HTR-8/SVneo (cell line): ENCODE measurements at places on chromosomes 2 and 18.

GRCh38 chr2:186309901-186310300 lies 176.2 kb upstream of the ZC3H15 start:
- no peak for DNase-seq

GRCh38 chr2:149816756-149817551 lies 229.4 kb upstream of the MMADHC start:
- no peak for DNase-seq

DNA sequence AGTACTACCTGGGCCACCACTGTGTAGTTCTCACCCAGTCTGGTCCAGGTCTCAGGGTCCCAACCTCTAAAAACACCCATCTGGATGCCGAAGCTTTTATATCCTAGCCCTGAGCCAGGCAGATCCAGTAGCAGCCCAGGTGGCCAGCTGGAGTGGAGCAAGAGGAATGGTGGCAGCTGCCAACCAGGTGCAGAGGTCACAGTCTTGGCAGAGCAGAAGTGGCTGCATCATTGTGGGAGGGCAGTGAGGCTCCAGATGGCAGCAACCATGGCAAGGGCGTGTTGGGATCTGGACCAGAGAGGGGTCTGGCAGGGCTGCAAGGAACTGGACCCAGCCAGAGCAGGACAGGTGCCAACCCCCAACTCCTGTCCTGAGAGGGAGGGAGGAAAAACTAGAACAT lies 72.2 kb upstream of the AGAP1 start:
- no peak for DNase-seq

- no peak for DNase-seq
Observed at GRCh38 chr18:7619676-7620075, 52.6 kb downstream of the PTPRM start.

GRCh38 chr2:141079231-141079630 lies 1051.6 kb downstream of the LRP1B start:
- no peak for DNase-seq

- DNase-seq, result no peak
Observed at GRCh38 chr2:201785135-201785534, 4.4 kb upstream of the ALS2 start.

DNA sequence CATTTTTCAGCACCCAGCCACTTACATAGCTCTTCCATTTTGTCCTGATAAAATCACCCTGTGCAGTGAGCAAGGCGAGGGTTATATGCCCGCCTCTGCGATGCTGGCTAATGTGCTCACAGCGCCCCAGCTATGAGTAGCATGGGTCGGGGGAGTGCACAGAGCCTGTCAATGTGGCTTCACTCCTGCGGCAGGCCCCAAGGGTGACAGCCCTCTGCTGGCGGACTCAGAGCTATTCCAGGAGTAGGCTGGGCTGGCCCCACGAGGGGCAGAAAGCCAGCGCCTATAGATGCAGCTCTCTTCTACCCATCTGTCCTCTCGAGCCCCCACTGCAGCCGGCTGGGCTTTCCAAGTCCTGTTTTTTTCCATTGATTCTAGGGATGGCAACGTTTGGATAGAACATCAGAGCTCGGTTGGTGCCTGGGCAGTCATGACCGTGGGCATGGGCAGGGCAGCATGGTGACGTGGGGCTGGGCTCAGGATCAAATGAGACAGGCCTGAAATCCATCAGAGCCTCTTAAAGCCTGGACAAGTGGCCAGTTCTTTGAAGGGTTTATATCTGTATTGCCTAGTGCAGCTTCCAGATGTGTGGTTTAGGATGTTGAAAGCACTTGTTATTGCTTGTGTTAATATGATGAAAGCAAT lies 134.7 kb downstream of the MCFD2 start:
- DNase-seq, result no peak

DNA sequence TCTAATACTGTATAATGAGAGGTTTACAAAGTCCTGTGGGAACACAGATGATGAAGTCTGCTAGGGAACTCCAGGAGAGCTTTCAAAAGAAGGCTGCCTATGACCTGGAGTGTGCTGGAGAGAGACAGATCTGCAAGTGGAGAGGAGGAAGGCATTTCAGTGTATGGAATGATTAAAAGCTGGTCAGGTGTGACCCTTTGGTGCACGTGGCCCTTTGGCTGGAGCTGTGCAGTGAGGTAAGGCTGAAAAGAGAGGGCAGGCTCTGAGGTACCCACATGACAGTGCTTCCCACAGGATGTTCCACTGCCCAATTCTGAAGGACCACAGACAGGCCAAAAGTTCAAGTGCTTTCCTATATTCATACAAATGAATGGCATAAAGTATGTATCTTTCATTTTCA lies 157.1 kb downstream of the DYM start:
- DNase-seq, result no peak

DNA sequence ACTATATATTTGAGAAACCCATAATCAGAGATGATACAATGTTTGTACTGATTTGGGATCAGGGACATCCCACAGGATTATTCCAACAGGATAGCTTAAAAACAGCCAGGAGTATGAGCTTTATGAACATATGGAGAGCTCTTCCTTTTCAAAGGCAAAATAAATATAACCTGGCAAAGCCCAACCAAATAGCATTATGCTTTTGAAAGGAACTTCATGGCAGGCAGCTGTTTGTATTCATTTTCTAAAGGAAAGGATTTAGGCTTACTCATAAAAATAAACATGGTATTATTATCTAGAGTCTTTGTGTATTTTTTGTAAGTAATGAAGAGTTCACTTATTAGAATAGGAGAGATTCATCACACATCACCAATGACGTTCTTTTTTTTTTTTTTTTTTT lies 44.4 kb downstream of the CCDC195 start:
- no peak for DNase-seq

GRCh38 chr2:1324884-1325283 lies 88.4 kb upstream of the TPO start:
- no peak for DNase-seq

DNA sequence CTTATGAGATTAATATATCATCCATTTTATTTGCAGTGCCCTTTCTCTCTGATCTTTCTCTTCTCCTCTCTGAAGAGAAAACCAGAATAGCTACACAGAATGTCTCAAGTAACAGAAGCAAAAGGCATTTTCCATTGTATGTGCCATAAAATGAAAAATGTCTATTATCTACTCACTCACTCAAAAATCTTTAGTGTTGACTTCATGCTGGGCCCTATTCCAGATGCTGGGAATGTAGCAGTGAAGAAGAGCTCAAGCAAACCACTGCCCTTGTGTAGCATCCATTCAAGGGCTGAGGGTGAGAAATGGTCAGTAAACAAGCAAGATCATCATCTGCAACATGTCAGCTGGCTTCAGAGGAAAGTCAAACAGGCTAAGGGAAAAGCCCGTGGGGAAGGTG lies 427.7 kb downstream of the METTL4 start:
- no peak for DNase-seq

- no peak for DNase-seq
Observed at GRCh38 chr2:46872902-46873603, 42.6 kb downstream of the MCFD2 start.

DNA sequence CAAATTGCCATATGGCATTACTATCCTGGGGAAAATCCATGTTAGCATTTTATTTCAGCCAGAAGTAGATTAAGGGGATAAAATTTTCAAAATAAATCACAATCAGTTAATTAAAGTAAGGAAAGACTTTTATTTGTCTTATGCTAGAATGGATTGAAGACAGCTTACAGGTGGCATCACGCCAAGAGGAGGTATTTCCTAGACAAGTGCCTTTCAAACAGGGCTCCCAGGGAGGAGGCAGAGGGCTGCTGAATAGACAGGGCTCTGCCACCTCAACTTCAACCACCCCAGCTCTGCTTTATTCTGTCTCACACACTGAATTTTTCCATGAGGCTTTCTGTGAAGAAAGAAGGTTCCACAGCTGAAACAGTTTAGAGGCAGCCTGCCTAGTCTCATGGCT lies 12.2 kb downstream of the CCDC68 start:
- no peak for DNase-seq

DNA sequence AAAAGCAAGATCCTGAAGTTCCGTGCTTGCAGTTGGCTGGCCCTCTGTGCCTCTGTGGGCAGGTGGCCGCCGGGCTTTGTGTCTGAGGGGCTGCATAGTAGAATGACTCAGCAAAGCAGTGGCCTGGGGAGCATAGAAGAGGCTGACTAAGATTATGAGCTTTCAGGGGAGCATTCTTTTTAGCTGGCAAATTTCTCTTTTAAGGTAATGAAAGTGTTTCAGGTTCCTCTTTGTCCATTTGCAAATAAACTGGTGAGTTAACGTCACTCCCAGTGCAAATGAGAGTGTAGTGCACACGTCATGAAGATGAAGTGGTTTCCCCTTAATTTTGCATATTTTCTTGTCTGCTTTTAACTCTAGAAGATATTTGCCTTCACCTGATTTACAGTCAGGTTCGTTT lies 98.6 kb downstream of the BCL2L11 start:
- no peak for DNase-seq

DNA sequence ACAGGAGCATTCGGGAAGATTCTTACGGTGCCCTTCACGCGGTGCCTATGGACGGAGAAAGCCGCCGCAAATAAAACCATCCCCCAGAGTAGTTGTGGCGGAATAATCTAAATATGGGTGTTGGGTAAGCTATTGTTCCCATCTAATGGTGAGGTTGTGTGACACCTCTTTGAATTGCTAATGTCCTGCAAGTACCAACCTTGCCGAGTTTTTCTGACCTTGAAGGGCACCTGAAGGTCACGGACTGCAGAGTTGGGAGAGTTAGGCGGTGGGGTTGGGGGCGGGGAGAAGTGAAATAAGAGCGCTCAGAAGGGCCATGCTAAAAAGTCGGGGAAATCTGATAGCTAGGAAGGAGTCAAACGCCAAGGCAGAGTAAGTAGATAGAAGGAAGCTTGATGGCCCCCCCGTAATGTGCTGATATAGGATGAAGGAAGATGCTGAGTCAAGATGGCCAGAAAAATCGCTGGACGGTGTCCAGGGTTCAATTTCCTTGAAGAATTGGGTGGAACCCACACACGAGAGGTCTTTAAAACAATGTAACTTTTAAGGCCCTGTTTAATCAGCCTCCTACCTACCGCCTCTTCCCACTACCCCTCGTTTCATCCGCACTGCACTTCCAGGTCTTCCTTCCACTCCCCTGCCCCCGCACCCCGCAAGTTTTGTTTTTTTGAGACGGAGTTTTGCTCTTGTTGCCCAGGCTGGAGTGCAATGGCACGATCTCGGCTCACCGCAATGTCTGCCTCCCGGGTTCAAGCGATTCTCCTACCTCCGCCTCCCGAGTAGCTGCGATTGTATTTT lies 600 bp downstream of the KATNAL2 start:
- DNase-seq, result peak; percentile 22

- no peak for DNase-seq
Observed at GRCh38 chr18:77337604-77338003, 88.0 kb downstream of the GALR1 start.

- DNase-seq, result no peak
Observed at GRCh38 chr2:171287036-171287571, 126.4 kb upstream of the TLK1 start.

DNA sequence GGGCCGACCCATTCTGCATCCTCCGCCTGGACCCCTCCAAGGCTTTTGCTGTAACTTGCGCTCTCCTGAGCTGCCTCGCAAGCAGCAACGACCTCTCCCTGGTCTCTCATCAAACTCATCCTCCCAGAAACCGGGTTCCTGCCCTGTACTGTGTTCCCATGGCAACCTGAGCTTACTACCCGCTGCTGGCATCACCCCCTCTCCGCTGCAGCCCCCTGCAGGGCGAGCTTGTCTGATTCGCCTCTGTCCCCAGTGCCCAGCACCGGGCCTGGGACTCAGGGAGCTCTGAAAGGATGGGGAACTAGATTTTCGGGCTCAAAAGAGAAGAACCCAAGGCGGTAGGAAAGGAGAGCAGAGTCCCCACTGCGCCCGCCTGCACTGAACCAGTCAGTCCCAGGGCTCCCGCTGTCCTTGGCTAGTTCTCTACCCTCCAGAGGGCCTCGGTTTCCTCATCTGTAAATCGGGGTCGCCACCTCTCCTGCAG lies 463 bp downstream of the HS1BP3 start:
- DNase-seq, result no peak

- no peak for DNase-seq
Observed at GRCh38 chr18:57150828-57151227, 3.9 kb downstream of the BOD1L2 start.

GRCh38 chr2:67399831-67400489 lies 2.8 kb downstream of the ETAA1 start:
- no peak for DNase-seq

DNA sequence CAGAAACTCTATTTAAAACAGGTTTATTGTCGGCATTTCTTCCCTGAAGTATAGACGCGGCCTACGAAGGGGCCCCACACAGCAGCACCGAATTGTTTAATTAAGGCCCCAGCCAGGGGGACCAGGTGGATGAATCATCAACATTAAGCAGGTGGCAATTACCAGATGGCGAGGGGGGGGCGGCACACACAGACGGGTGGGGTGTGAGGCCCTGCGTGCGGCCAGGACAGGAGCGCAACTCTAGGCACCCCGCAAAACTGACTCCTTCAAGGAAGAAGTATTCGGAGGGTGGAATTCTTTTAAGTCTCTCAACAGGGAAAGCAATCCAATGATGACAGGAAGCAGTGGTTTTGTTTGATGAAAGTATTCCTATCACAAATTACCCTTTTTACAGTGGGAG lies 830.4 kb downstream of the GALR1 start:
- DNase-seq, result no peak

DNA sequence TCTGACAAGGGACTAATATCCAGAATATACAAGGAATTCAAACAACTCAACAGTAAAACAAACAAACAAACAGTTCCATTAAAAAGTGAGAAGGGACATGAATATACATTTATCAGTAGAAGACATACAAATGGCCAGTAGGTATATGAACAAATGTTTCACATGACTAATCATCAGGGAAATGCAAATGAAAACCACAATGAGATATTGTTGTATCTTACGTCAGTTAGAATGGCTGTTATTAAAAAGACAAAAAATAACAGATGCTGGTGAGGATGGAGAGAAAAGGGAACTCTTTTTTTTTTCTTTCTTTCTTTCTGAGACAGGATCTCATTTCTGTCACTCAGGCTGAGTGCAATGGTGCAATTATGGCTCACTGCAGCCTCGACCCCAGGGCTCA lies 175.5 kb downstream of the CAMKMT start:
- DNase-seq, result no peak
